ENCODE measurements at places on chromosomes 3 and 15.

GRCh38 chr15:36601497-36601932 lies 22.1 kb downstream of the CDIN1 start:
- no peak for DNase-seq

- no peak for DNase-seq
These were observed 299.5 kb downstream of the GAP43 start for GRCh38 chr3:115922681-115923347.

GRCh38 chr15:71743861-71744382 lies 66.4 kb upstream of the NR2E3 start:
- no peak for DNase-seq

- no peak for DNase-seq
These were observed 59.4 kb downstream of the MECOM start for GRCh38 chr3:169604118-169604517.

GRCh38 chr15:43133430-43134156 lies at the start of gene TMEM62:
TSS of gene TMEM62 (plus strand) at chr15:43133586. CDS start at chr15:43133803, 217 bp downstream.
- DNase-seq, result peak; percentile 45

DNA sequence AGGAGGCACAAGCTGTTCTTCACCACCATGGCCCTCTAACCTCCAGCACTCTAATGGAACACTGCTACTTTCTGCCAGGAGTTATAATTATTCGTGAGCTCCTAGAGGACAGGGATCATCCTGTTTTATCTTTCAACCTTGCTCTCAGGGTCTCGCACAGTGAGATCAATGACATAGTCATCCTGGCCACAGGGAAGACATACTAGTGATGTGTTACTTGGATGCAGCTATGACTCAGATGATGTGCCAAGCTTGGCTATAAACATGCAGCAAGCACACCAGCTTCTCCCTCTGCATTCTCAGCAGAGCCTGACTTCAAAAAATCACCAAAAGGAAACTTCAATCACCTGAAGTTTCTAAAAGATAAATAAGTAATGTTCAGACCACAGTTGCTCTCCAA lies 203.8 kb upstream of the HES1 start:
- DNase-seq, result no peak

DNA sequence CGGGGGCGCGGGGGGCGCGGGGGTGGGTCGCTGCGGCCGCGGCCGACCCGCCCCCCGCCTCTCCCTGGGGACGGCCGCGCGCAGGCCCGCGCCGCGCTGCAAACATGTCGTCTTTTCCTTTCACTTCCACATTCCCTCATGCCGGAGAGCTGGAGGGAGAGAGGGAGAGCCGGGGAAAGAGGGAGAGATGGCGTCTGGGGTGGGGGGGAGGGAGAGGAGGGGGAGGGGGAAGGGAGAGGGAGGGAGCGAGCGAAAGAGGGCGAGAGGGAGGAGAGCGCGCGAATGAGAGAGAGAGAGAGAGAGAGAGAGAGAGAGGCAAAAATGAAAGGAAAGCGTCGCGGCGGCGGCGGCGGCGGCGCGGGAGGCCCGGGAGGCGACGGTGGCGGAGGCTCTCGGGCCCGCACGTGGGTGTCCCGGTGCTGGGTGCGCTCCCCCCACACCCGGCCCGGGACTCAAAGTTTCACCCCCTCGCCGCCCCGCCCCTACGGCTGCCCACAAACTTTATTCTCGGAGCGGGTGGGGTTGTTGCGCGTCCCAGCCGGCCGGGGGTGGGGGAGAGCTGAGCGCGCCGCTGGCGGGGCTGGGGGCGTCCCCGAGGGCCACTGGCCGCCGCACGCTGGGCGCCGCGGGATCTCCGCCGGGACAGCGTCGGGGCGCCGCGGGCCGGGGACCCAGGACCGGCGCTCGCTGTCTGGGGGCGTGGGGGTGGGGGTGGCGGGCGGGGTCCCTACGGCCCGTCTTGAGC lies 731 bp downstream of the ZNF710 start:
- DNase-seq, result peak; percentile 66
